ENCODE measurements at places on chromosomes 2 and 18. TPM values are rescaled to one million over a fixed set of nuclear protein-coding genes. Genes with fewer than 3 reads are reported as not detected.

GRCh38 chr18:2686349-2686968 is 30.9 kb downstream of the SMCHD1 start:
- DNase-seq, result no peak
- H3K27ac ChIP-seq, result peak overlapping the region; percentile 85
- H3K4me1 ChIP-seq, result peaks cover 59% of the 10 kb centered on the region
- no peaks in the 10 kb centered on the region for H3K27me3 ChIP-seq

DNA sequence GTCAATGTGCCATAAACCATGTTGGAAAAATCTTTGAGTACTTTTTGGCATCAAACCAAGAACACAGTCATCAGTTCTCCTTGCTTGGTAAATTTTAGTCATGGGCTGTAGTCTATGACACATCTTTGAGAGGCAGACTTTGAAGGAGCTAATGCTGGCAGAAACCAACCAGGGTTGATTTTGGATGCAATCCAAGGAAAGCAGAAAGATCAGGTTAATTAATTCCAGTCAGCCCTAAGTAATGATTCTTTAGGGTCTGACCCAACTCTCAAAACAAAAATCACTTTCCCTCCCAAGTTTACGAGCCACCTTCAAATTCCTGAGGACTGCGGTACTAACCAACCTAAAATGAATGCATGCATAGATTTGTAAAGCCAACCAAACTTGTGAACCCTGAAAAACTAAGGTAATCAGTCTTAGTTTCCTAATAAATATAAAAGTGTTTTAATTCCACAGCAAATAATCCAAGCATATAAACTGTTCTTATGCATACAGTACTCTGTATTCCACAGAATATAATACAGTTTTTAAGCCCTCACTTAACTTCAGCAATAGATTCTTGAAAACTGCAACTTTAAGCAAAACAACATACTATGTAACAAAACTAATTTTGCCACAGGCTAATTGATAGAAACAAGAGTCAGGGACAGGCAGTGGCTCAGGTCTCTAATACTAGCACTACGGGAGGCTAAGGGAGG is 22.0 kb downstream of the AP1S3 start:
- H3K4me1 ChIP-seq, result no peaks in the 10 kb centered on the region
- H3K4me3 ChIP-seq, result no peak overlapping the region
- DNase-seq, result no peak
- H3K27me3 ChIP-seq, result no peaks in the 10 kb centered on the region
- H3K36me3 ChIP-seq, result peaks cover 1% of the 10 kb centered on the region
- H3K27ac ChIP-seq, result no peak overlapping the region

- DNase-seq, result no peak
- no peak overlapping the region for H3K27ac ChIP-seq
- H3K4me3 ChIP-seq, result no peak overlapping the region
- peaks cover 15% of the 10 kb centered on the region for H3K27me3 ChIP-seq
- no peaks in the 10 kb centered on the region for H3K36me3 ChIP-seq
- no peaks in the 10 kb centered on the region for H3K4me1 ChIP-seq
Measured at GRCh38 chr2:39902103-39902502, 123.0 kb upstream of the THUMPD2 start.

- H3K27me3 ChIP-seq, result peaks cover 22% of the 10 kb centered on the region
- H3K4me1 ChIP-seq, result peaks cover 1% of the 10 kb centered on the region
- no peak for DNase-seq
- H3K36me3 ChIP-seq, result no peaks in the 10 kb centered on the region
- no peak overlapping the region for H3K4me3 ChIP-seq
Measured at GRCh38 chr2:218063486-218063885, 5.6 kb upstream of the RUFY4 start.

DNA sequence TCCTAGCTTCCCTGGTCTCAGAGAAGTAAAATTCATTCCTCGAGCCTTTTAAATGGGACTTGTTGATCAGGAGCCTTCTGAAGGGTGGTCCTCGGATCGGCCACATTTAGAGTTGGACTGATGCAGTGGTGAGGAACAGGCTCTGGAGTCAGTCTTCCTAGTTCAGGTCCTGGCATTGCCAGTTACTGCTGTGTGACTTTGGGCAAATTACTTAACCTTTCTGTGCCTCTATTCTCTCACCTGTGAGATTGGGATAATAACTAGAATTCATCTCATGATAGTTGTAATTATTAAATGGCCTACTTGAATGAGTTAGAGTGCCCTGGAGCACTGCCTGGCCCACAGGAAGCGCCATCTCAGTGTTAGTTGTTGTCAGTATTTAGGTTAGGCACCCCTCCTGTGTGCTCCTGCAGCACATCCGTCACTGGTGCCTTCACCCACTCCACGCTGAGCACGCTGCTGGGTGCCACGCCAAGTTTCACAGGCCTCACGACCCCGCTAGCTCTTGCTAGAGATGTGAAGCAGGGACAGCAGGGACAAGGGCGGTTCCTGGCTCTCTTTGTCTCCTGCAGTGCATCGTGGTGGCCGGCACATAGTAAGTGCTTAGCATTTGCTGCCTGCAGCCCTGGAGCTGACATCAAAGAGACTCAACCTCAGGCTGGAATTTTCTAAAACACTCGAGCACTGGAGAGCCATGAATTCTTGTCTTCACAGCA is 122.9 kb downstream of the FAM210A start:
- no peaks in the 10 kb centered on the region for H3K27me3 ChIP-seq
- peak; percentile 33 for DNase-seq
- H3K27ac ChIP-seq, result no peak overlapping the region
- peaks cover 26% of the 10 kb centered on the region for H3K36me3 ChIP-seq

DNA sequence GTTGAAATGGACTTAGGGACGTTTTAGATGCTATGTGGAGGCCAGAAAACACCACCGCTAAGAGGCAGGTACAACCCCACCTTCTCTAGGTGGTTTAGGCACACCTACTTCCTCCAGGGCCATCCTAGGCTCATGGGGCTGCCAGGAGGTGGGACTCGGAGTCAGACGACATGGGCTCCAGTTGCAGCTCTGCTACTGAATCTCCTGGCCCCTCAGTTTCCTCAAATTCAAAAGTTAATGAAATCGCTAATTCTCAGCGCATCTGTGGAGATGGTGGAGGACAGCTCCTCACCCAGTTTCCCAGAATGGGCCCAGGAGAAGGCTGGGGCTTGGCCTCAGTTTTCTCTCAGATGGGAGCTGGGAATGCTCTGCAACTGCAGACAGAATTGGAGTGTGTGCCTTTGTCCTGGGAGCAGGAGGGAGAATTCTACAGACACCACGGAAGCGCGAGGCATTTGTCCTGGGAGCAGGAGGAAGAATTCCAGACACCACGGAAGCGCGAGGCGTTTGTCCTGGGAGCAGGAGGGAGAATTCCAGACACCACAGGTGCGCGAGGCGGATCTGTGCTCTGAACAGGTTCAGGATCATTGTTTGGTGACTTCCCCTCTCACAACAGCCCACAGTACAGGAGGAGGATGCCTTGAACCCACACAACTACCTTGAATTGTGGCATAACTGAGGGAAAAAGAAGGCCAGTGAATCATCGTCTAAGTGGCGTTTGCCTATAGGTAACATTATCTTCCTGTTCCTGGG is 103.7 kb upstream of the PXDN start:
- H3K36me3 ChIP-seq, result no peaks in the 10 kb centered on the region
- no peak overlapping the region for H3K27ac ChIP-seq
- no peak overlapping the region for H3K4me3 ChIP-seq
- DNase-seq, result no peak
- H3K27me3 ChIP-seq, result peaks cover 11% of the 10 kb centered on the region

GRCh38 chr2:216392945-216393840 is 19.1 kb upstream of the SMARCAL1 start:
- H3K4me1 ChIP-seq, result peaks cover 12% of the 10 kb centered on the region
- DNase-seq, result no peak
- no peak overlapping the region for H3K4me3 ChIP-seq
- H3K27me3 ChIP-seq, result peaks cover 12% of the 10 kb centered on the region
- no peak overlapping the region for H3K27ac ChIP-seq

GRCh38 chr2:121099329-121100290 is 185.4 kb downstream of the TFCP2L1 start:
- H3K27ac ChIP-seq, result no peak overlapping the region
- H3K36me3 ChIP-seq, result no peaks in the 10 kb centered on the region
- DNase-seq, result no peak
- peaks cover 4% of the 10 kb centered on the region for H3K27me3 ChIP-seq
- H3K4me3 ChIP-seq, result no peak overlapping the region
- H3K4me1 ChIP-seq, result no peaks in the 10 kb centered on the region

ABCB6 gene
- total RNA-seq, result 15.2 TPM
